Activated naive CD4-positive, alpha-beta T cell treated with anti-CD3 and anti-CD28 coated beads, Interleukin-2, amount 50 U/mL, for 72 hours (primary cell): ENCODE measurements at places on chromosomes 4 and X. TPM values are rescaled to one million over a fixed set of nuclear protein-coding genes. Genes with fewer than 3 reads are reported as not detected.

The PCDH19 gene
- not detected for total RNA-seq

The HTN3 gene
- not detected for total RNA-seq

The GPC3 gene
- 0.66 TPM for total RNA-seq

The HSD17B13 gene
- not detected for total RNA-seq

The ADH7 gene
- total RNA-seq: not detected

The SLC34A2 gene
- not detected for total RNA-seq

The UGT2A1 gene
- total RNA-seq: not detected

The NUDT10 gene
- total RNA-seq: 1.2 TPM

DNA sequence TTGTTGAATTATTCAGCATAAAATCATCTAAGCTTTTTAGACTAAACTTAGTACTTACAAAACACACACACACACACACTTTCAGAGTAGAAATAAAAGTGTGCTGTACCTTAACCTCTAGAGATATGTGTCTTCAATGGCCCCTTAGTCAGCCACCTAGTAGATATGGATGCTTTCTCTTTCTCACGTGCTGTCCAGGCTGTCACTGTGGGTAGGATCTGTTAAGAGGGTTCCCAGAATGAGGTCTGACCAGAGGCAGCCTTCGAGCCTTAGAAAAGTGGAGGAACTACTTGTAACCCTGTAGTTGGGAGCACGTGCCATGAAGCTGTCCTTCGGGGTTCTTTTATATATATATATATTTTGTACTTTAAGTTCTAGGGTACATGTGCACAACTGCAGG, 117.9 kb downstream of the COL4A5 start:
- DNase-seq: no peak

GRCh38 chr4:172947594-172947993, 221.0 kb upstream of the GALNT7 start:
- DNase-seq: no peak

DNA sequence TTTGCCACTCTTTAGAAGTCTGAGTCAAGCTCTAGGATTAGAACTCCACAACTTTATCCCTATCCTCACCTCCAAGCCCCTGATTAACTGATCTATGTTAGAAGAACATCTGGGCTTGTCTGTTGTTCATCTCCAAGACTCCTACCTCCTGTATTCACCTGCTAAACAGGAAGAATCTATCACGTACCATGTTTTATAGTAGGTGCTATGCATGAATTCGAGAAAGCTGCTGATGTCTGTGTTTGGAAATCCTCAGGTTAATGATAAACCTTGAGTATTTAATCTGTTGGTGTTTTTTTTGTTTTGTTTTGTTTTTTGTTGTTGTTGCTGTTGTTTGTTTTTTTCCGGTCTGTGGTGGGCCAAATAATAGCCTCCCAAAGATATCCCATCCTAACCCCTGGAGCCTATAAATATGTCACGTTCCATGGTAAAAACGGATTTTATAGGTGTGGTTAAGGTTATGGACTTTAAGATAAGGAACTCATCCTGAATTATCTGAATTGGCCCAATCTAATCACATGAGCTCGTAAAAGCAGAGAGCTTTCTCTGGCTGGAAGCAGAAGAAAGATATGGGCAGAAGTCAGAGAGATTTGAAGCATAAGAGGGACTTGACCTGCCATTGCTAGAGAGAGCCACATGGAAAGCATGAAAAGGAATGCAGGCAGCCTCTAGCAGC, 101.2 kb upstream of the DUSP21 start:
- DNase-seq: no peak

- DNase-seq: no peak
Measured at GRCh38 chr4:71259911-71260331, 78.9 kb upstream of the SLC4A4 start.

- DNase-seq: no peak
Measured at GRCh38 chr4:171583790-171584189, 229.4 kb upstream of the GALNTL6 start.

- DNase-seq: no peak
Measured at GRCh38 chr4:53043055-53043454, 180.9 kb downstream of the RASL11B start.

DNA sequence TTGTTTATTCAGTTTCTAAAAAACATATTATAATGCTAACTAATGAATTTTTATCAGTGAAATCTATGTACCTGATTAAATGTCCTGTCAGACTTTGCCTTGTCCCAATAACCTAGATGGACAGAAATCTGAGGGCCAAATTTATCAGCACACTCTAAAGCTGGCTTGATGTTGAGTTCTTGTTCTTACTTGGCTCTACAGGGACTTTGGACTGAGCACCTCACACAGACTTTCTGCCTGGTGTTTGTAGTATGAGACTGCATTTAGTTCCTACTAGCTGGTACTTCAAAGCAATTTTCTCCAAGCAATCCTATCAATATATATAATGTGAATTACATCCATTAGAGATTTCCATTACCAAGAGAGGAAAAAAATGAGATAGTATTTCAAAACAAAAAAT, 37.8 kb downstream of the INTS12 start:
- DNase-seq: no peak

DNA sequence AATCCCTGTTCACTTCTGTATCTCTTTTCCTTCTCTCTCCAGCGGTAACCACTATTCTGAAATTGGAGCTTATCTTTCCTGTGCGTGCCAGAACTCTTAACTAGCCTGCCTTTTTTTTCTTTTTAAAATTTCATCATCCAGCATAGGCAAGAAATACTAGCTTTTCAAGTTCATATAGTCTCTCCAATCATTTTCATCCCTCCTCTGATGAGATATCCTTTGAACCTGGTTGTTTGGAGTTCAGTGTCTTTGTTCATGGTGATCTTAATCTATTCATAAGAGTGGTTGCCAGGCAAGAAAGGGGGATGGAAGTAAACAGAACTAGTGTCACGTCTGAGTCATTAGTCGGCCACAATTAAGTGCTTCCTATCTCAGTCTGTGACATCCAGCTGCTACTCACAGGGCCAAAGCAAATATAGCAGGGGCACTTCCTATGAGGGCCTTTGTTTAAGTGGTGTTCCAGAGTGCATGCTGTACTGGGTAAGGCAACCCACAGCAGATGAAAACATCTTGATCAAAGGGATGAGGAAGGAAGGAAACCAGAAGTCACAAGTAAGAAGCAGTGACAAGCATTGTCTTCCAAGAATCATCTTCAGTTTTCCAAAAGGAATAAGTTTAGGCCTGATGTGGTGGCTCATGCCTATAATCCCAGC, 56.4 kb upstream of the XIAP start:
- peak; percentile 5 for DNase-seq

GRCh38 chr4:17447675-17448298, 64.1 kb downstream of the QDPR start:
- DNase-seq: no peak

DNA sequence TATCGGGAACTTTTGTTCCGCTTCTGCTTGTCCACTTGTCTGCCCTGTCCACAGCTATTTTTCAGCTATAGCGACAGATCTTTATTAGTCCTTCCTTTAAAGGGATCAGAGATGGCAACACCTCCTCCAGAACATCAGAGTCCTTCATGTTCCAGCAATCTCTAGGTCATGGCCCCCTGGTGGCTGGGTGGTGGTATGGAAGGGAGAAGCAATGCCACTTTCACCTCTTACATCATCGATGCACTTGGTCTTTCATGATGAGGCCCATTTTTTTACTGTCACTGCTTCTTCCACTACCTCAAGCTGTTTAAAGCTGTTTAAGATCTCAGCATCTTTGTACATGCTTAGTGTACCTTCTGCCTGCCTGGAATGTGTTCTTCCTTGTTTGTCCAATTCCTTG, 106.7 kb downstream of the ARHGAP6 start:
- DNase-seq: no peak

GRCh38 chr4:164508097-164508496, 245.8 kb upstream of the SMIM31 start:
- DNase-seq: no peak

- no peak for DNase-seq
Measured at GRCh38 chrX:21756785-21757529, 959 bp downstream of the SMPX start.

- no peak for DNase-seq
Measured at GRCh38 chrX:68238568-68238967, 194.7 kb downstream of the OPHN1 start.

DNA sequence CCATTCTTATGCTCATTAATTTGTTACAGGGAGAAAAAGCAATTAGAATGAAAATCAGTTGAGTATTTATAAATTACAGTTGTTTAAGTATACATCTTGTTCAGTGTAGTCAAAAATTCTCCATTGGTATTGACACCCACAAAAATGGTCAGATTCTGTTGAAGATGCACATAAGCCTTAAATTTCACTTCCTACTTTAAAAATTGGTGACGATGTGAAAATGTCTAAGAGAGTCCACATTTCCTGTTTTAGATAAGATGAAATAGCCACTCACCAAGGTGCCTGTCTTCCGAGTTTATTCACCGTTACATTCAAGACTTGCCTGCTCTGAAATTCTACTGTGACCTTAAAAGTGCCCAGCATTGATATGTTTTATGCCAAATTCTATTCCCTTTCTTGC, 93.6 kb downstream of the GPR143 start:
- no peak for DNase-seq

DNA sequence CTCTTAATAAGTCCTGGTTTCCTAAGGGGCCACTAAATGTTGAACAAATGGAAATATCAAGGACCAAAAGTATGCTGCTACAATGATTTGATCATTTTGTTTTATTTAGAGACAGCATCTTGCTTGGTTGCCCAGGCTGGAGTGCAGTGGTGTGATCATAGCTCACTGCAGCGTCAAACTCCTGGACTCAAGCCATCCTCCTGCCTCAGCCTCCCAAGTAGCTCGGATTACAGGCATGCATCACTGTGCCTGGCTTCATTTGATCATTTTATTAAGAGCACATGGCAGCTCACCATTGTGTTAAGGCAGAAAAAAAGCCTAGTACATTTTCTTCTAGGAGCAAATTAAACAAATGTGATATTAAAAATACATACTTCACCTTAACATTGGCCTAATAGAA, 52.7 kb downstream of the DCLK2 start:
- no peak for DNase-seq

DNA sequence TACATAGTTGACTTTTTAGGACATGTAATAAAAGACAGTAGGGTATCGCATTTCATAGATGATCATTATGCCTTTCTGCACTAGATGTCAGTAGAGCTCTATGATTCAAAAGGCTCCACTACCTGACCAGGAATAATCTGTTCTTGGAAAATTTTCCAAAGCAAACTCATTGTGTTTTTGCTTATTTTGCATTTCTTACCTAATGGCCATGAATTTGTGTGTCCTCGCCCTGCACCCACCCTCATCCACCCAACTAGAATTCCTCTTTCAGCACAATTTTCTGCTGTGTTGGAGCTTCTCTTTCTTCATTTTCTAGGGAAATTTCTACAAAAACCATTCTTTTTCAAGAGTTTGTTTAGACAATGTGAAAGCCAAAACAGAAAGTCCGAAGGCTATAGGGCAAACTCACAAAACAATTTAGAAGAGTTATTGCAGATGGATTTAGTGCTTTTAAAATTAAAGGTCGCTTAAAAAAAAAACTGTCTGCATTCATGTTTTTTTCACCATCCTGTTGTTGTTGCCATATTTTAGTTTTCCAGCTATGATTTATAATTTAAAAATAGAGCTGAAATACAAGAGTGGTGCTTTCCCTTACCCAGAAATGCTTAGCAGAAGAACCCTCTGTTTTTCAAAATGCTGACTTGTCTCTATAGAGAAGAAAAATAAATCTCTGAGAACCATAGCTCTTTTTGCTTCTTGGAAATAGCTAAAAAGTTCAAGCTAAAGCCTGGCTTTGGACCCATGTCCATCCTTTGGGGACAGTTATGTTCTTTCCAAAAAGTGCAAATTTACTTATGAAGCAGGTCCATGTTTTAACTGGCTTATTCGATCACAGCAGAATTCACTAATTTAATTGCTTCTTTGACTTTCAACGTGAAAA, 183.7 kb downstream of the SPATA18 start:
- DNase-seq: no peak

DNA sequence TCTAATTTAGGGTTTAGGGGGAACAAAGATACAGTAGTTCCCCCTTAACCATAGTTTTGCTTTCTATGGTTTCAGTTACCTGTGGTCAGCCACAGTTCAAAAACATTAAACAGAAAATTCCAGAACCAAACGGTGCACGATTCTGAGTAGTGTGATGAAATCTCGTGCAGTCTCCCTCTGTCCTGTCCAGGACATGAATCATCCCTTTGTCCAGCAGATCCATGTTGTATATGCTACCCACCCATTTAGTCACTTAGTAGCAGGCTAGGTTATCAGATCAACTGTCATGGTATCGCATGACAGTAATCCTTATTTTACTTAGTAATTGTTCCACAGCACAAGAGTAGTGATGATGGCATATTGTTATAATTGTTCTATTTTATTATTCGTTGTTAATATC, 556.1 kb downstream of the IL1RAPL1 start:
- DNase-seq: no peak

DNA sequence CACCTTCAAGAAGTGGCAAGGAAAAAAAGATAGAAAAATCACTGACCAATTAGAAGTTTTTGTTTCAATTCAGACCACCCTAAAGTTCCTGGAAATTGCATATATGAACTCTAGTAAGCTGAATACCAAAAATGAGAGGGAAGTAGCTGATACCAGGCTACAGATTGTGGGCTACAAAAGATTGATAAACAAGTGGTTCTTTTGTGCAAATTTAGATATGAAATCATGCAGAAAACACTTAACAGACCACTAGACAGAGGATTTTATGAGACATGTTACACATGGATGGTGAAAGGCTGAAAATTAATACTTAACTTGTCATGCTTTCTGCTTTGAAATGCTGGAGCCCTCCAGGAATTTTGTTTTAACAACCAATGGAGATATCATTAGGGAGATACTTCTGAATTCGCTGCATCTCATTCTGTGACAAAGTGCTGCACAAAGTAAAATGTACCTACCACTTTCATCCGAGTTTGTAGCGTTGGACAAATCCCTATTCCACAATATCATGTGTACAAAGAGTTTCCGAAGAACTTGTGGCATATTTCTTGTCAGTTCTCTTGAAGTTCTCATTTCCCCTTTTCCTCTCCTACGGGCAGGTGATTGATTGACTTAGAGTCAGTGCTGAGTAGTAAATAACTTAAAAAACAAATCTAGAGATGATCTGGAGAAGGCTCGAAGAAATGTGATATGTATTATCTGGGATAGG, 235.0 kb downstream of the PALLD start:
- DNase-seq: no peak

DNA sequence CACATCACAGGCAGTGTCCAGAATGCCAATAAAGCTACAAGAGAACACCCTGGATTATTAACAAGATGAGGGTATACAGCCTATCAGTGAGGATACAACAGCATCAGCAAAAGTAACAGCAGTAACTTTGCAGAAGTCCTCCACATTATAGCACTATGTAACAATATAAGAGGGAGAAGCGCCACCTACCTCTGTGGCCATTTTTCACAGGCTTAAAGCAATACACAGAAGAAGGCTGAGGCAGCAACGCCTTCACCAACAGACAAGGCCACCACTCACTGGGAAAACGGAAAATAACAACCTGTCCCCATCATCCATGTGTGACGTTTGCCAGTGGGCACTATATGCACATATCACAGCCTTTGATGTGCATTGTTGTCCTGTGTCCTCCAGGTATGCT, 12.5 kb downstream of the RTL8B start:
- no peak for DNase-seq

- no peak for DNase-seq
Measured at GRCh38 chrX:116872931-116873330, 410.2 kb upstream of the CT83 start.

GRCh38 chrX:149948016-149948415, 9.7 kb upstream of the EOLA2 start:
- DNase-seq: no peak
